ENCODE measurements at places on chromosomes 5 and 9. TPM values are rescaled to one million over a fixed set of nuclear protein-coding genes. Genes with fewer than 3 reads are reported as not detected.

The APBA1 gene
- total RNA-seq, result 0.76 TPM

GRCh38 chr9:27019589-27019988, 14.1 kb upstream of the LRRC19 start:
- ATAC-seq, result no peak

- ATAC-seq, result peak; percentile 18
These were observed 44.5 kb downstream of the FBXO10 start for GRCh38 chr9:37531699-37532098.

The CEP72 gene
- total RNA-seq, result 8.2 TPM

The N4BP3 gene
- 16.5 TPM for total RNA-seq

- peak; percentile 59 for ATAC-seq
These were observed 31.3 kb downstream of the ADAMTS2 start for GRCh38 chr5:179313849-179314521.

The PCSK1 gene
- 0.52 TPM for total RNA-seq

- ATAC-seq, result peak; percentile 73
These were observed 18.0 kb downstream of the MGAT1 start for GRCh38 chr5:180784497-180785097.

The ACOT12 gene
- not detected for total RNA-seq

DNA sequence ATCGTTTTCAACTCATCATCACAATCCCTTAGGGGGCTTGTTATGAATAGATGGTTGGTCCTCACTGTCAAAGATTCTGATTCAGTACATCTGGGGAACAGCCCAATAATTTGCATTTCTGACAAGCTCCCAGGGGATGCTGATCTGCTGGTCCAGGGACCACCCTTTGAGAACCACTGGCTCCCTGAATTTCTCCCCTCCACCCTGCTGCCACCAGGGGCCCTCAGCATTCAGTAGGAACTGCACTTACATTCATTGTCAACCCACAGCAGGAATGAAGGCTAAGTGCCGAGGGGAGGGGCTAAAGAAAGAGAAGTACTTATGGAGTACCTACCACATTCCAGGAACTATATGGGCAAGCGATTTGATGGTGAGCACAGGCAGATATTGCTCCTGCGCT, 85.9 kb downstream of the BOD1 start:
- ATAC-seq, result no peak

- ATAC-seq, result no peak
These were observed 82.4 kb upstream of the PPP1R26 start for GRCh38 chr9:135397142-135397541.

DNA sequence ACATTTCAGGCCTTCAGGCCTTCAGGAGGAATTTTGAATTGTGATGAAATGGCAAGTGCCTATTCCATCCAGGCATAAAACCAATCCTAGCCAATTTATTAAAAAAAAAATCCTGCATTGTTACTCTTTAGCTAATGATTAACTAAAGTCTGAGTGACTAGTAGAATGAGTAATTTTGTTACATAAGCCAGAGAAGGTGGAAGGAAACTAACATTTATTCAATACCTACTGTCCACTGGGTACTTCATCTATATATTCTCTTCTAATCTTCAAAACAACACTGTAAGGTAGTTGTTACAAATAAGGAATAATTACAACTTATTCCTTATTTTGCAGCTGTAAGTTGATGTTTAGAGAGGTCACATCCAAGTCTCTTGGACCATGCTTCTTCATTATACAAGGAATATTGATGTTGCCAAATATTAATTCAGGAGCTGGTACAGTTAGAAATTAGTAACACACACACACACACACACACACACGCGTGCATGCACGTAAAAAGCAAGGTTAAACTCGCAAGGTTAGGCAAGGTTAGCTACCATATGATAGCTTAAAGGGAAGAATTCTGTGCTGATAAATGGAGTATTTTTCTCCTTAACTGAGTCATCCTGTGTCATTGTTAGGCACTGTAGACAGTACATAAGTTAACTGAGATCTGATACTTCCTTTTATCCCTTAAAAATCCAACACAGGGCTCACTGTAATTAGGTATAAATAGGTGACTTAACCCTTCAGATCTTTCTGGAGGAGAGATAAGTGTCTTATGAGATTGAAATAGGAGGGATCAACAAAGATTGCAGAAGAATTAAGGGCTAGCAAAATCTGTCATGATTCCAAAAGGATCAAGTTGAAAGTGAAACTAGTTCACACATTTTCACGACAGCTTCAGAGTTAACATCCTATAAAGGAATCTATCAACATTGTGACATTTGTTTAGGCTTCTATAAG, 596.9 kb downstream of the PDE4D start:
- ATAC-seq, result peak; percentile 67

Measured in esophagus mucosa (tissue), 1 donor.